ENCODE measurements at places on chromosomes 2 and 18.

- DNase-seq = no peak
These were observed 133.7 kb downstream of the COMMD1 start for GRCh38 chr2:62038975-62039771.

DNA sequence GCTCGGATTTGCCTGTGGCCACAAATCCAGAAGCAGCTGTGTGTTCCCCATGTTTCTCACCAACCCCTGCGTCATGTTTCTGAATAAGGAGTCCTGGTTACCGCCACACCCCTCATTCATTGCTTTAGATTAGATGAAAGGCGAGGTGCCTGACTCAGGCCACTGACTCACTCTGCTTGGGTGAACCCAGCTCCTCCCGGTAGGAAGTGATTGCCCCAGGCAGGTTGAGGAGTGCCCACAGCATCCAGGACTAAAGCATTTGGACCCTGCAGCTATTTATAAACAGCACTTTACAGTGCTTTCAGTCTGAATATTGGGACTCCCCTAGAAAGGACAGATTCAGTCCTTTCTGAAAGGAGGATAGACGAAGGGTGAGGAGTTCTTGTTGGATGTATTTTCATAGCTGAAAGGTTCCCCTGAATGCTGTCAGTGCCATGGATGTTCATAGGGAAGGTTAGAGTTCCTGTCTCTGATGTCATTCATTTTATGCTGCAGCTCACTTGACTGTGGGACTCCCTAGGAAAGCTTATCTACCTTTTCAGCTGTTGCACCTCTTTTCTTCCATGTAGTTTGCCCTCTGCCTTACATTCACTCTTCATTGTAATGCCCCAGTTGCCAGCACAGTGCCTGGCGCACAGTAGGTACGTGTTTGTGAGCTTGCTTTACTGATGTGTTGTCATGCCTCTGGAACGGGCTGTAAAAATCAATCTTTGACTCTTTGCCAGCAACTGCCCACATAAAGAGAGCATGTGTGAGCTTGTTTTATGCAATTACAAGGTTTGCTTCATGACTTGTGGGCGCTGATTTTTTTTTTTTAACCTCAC lies 14.9 kb downstream of the ITGA6 start:
- no peak for DNase-seq

GRCh38 chr2:3147651-3148530 lies 229.7 kb downstream of the EIPR1 start:
- DNase-seq = no peak

- DNase-seq = no peak
These were observed 147.8 kb upstream of the MMADHC start for GRCh38 chr2:149735237-149735958.

GRCh38 chr2:1976728-1977416 lies 232.6 kb upstream of the PXDN start:
- no peak for DNase-seq

GRCh38 chr18:75533950-75534349 lies 106.4 kb upstream of the SMIM21 start:
- no peak for DNase-seq

GRCh38 chr2:194545978-194546377 lies 1111.0 kb upstream of the SLC39A10 start:
- no peak for DNase-seq

- no peak for DNase-seq
These were observed 95.4 kb upstream of the ZNF532 start for GRCh38 chr18:58769321-58769720.

- no peak for DNase-seq
These were observed 162.2 kb downstream of the ANKRD44 start for GRCh38 chr2:197148401-197148800.

- no peak for DNase-seq
These were observed 164.0 kb downstream of the GRB14 start for GRCh38 chr2:164457271-164457670.

- DNase-seq = no peak
These were observed 18.9 kb downstream of the SLC8A1 start for GRCh38 chr2:40432921-40433483.

DNA sequence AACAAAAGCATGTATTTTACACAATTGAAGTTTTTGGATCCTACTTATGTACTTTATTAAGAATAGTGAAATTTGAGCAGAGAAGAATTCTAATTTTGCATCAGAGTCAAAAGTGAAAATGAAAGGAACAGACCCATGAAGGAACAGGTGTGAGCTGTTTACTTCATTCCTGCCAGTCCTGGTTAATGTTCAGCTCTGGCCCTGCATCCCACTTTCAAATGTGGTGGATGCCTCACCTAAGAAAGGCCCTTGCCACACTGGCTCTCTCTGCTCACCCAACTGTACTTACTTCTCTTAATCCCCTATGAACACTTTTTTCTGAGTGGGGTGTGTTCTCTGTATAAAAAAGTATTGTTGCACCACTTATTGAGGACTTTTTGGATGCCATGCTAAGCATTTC lies 22.2 kb downstream of the FAM110C start:
- DNase-seq = no peak

DNA sequence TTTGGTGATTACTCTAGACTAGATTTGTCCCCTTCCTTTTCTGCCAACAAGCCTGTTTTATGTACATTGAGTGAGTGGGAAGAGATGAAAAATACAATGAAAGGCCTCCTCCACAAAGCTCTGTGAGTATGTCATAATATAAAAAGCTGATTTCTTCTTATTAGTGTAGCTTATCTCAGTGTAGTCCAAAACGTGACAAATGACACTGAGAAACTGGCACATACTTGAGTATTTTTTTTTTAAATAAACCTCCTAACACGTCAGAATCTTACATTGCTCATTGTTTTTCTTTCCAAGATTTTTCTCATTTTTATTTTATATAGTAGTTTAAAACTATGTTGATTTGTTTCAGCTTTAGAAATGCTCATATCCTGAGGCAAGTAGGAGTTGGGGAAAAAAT lies 17.9 kb upstream of the FIGN start:
- DNase-seq = no peak

DNA sequence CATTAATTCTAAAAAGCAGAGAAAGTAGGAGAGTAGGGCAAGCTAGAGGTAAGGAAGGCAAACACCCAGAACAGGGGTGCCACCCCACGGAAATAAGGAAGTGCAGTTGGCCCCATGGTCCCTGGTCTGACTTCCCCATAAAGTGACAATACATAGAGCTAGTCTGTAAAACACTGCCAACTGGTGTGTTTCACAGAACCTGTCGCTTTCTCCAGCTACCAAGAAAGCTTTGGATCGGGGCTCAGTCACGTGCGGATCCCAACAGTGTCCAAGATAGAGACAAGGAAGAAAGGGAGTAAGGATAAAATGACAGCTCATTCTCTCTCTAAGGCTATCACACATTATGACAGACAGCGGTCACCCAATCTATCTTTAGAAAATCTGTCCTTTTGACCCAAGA lies 36.4 kb downstream of the TBC1D8 start:
- no peak for DNase-seq

DNA sequence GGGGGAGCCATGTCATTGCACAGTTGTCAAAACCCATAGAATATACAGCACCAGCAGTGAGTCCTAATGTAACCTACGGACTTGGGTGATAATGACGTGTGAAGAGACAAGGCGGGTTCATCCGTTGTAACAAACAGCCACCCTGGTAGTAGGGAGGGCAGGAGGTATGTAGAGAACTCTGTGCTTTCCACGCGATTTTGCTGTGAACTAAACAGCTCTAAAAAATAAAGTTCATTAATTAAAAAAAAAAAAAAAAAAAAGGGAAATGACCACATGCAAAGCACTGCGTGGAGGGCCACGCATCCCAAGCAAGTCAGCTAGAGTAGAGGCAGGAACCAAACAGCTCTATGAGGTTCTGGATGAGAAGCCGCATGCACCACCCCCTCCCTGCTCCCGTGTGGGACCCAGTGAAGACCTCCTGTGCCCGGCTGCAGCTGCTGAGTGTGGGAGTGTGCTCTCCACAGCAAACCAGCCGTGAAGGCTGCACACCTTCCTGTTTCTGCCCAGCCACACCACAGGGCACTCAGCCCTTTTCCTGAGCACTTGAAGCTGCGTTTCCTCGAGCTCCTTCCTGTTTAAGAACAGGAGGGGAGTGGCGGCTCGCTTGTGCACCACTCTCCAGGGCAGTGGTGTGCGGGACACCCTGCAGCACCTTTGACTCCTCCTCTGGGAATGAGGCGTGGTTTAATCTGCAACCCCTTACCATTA lies 65.6 kb downstream of the ODC1 start:
- peak; percentile 24 for DNase-seq

DNA sequence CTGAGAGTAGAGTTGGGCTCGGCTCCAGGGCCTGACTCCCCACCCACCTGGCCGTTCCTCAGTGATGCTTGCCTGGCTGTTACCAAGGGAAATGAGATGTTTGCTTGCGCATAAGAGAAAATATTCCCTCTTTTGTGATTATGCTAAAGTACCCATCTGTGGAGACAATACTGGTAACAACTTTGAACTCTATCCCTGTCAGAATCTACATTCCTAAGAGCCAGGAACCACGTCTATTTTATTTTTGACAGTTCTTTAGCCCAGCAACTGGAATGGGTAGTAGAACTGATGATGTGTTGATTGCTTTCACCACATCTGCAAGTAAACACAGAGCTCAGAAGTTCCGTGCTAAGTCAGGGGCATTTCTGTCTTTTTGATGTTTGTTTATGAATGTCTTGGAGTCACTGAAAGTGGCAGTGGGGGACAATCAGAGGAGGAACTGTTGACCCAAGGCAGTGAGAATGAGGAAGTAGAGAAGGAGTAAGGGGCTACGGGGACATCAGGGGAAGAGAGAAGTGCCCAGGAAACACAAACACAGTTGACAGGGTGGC lies 348.3 kb upstream of the SOX11 start:
- DNase-seq = no peak

DNA sequence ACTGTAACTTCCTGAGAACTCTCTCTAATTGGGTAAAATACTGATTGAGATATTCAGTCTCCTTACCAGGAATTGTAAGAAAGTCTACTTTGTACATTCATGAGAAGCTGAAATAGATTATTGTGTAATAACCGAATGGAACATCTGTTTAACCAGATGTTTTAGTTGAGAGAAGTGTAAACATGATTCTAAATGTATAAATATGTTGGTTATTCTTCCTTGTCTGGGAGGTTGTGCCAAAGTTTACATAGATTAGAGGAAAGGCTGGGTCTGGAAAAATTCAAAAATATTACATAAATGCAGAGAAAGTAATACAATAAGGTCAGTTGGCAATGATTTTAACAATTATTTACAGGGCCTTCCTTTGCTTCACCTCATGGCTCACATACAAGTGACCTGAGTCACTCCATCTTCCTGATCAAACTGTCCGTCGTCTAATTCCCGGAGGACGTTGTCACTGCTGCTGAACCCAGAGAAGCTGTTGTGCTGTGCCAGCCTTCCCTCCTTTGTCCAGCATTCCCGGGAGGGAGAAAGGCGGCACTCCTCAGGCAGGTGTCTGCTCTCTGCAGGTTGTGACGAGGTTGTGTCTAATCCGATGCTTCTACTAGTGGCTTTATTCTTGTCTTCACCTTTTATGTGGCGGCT lies 55.9 kb downstream of the MOB4 start:
- no peak for DNase-seq

- DNase-seq = no peak
These were observed 148.6 kb upstream of the MAP3K20 start for GRCh38 chr2:172926785-172927640.

- DNase-seq = no peak
These were observed 89.7 kb upstream of the GCFC2 start for GRCh38 chr2:75800456-75800855.

GRCh38 chr2:225113371-225114015 lies 71.2 kb upstream of the DOCK10 start:
- DNase-seq = no peak

DNA sequence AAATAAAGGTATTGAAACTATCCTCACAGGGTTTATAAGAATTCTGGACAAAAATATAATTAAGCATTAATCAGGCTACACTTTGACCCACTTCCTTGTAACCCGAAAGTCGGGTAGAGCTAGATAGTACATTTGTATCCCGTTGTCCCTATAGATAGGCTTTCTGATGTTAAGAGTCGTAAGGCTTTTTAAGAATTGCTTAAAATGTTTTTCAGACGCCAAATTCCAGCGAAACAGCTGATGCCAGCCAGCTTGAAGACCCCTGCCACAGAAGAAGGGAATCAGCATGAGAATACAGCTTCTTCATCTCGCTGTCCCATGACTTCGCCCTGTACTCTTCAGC lies 962 bp upstream of the GPR155 start:
- DNase-seq = no peak

DNA sequence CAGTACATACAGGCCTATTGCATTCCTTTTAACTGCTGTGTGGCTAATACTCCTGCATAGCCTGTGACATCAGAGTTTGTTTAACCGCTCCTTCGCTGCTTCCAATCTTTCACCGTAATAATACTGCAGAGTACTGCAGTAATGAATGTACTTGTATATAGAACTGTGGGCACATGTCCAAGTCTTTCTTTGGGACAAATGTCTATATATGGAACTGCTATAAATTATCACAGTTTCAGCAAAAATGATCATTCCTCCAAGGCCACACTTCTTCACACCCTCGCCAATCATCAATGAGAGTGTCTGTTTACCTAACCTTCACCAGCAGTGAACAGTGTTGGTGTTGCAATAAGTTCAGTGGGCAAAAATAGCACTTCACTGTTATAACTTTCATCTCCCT lies 230.4 kb downstream of the SP3 start:
- no peak for DNase-seq

DNA sequence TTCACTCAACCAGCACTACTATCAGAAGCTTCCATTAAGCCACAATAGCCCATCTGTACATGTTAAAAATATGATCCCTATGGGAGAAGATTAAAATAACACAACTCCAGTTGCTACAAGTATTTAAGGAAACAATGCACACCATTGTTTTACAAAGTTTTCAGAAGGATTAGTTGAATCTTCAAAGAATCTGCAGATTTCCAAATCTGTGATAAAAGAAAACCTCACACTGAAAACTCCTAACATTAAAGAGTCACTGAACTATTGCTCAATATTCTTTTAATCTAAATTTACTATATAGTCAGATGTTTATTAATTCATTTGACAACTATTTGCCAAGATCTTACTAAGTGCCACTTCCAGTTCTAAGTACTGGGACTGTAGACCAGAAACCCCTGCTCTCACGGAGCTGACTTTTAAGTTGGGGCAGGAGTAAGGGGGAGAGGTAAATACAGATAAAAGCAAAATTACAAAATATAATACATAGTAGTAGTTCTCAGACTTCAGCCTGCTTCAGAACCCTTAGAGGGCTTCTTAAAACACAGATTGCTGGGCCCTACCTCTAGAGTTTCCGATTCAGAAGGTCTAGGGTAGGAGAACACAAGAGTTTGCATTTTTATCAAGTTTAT lies 94.4 kb downstream of the STK39 start:
- no peak for DNase-seq

- no peak for DNase-seq
These were observed 46.2 kb downstream of the PUM2 start for GRCh38 chr2:20304411-20304810.

- DNase-seq = no peak
These were observed 980.1 kb upstream of the POU3F3 start for GRCh38 chr2:103873716-103874351.

All from stimulated activated CD8-positive, alpha-beta memory T cell treated with anti-CD3 and anti-CD28 coated beads, Interleukin-7, amount 100 ng/mL, for 1 hour (primary cell).